ENCODE measurements at places on chromosomes 3 and 15.
A peak's percentile ranks its signal among the peaks of the same experiment; 100 is the strongest.

DNA sequence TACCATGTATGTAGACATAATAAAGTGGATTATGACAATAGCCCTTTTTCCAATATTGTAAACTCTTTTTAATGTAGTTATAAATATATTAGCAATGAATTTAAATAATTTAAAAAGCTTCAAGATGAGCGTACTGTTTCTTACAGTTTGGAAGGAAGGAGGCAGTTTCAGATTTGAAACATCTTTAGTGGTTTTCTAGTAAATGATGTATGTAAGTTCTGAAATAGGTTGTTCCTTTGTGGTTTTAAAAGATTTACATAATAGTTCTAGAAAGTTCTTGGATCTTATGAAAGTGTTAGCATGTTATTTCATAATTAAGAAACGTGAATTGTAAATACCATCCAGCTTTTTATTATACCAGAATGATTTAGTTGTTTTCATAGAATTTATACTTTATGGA lies 16.0 kb downstream of the DNAJC19 start:
- no peak for DNase-seq

- peak; percentile 6 for DNase-seq
Observed at GRCh38 chr3:97778152-97778551, 13.6 kb downstream of the ARL6 start.

DNA sequence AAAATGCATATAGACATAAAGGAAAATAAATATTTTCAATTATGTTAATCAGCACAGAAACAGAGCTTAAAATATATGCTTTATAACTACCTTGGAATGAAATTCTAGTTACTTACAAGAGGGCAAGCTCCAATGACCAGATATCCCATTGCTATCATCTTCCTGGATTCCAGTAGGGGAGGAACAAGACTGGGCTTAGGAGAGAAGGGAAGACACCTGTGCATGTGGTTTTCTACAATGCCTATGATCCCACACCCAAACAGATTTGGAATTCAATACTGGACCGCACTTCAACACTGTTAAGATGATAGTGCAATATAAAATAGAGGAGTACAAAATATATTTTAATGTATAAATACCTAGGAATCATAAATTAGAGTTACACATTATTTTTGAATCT lies 79.6 kb downstream of the ARPP21 start:
- no peak for DNase-seq

DNA sequence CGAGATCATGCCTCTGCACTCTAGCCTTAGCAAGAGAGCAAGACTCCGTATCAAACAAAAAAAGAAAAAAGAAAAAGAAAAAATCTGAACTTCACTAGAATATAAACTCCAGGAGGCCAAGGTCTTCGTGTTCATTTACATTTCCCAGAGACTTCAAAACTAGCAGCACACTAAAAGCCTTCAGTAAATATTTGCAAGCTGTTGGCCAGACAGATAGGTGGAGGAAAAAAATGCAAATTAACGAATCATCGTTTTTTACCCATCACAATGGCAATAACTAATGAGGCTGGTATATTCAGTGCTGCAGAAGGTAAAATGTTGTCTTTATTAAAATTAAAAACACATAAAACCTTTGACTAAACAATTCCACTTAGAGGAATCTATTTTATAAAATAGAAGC lies 80.6 kb downstream of the CLASP2 start:
- no peak for DNase-seq

DNA sequence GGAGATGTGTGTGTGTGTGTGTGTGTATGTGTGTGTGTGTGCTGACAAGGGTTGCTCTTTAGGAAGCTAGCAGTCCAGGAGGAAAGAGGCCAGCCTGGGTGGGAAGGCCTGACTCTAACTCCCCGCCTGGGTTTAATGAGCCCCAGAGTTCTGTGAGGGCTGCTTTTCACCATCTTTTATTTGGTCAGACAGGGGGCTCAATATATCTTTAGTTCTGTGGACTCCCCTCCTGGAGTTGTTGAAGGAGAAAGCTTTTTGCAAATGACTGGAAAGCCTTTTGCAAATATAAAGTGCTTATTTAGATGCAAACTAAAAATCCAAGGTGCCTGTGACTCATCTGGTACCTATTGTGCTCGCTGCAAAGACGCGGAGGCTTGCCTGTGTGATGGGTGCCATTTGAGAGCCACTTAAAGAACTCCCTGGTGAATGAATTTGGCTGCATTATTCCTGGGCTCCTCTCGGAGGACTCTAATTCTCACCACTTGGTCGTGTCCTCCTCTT lies 24.5 kb downstream of the DRD3 start:
- no peak for DNase-seq

DNA sequence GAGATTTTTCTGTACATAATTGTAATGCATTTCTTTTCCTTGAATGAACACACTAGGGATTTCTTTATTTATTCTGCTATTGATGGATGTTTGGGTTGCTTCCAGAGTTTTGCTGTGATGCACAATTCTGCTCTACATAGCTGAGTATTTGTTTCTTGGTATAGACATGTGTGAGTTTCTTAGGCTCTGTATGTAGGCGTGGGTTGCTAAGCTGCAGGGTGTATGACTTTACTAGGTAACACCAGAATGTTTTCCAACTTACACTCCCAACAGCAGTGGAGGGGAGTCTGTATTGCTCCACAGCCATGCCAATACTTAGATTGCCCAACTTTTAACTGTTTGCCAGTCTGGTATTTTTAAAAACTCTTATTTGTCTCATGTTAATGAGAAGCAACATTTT lies 155.5 kb upstream of the TNIK start:
- DNase-seq: peak; percentile 38

GRCh38 chr3:189683546-189684255 lies 52.5 kb downstream of the TP63 start:
- no peak for DNase-seq

DNA sequence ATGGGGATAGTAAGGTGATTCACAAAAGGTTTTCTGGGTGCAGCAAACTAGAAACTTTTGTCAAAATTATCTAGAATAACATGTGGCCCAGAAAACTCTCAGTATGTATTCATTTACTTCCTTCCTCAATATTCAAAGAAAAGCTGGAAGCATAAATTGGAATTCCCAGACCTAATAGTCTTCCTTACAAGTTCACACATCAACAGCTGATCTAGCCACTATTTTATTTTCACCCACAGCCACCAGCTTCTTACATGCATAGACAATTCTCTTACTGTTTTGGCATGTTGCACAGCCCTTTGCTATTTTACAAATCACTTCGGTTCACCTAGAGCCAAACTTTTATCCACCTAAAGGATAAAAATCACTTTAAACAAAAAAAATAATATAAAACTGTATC lies 647.8 kb upstream of the CCDC54 start:
- no peak for DNase-seq

- DNase-seq: peak; percentile 89
Observed at GRCh38 chr15:68256675-68257450, 20.7 kb upstream of the FEM1B start.

DNA sequence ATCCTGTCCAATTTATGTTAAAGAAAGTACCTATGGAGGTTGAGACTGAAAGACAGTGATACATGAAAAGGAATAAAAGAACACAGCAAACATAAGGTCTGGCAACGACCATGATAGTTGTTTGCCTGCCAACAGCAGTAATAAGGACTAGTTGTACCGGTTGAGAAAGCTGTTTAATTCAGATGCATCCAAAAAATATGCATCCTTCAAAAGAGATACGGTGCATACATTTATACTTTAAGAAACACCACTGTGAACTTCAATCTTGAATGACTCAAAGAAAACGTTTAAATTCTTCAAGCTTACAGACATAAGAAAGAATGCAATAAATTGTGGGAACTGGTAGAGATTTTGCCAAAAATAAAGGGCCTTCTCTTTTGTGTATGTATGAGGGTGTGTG lies 492.1 kb downstream of the NLGN1 start:
- DNase-seq: no peak

- no peak for DNase-seq
Observed at GRCh38 chr15:63759752-63760151, 74.0 kb downstream of the HERC1 start.

Data from iris pigment epithelial cell (primary cell).